RPMI7951 (cell line): ENCODE measurements at places on chromosomes 2 and 18. TPM values are rescaled to one million over a fixed set of nuclear protein-coding genes. Genes with fewer than 3 reads are reported as not detected.

ASB18 gene
- not detected in 2 replicates for total RNA-seq

FHL2 gene
- total RNA-seq: 124 and 149 TPM in 2 replicates

MYO5B gene
- total RNA-seq: under 0.01 and 0.36 TPM in 2 replicates

SH3RF3 gene
- 4.3 and 4.6 TPM in 2 replicates for total RNA-seq

USP37 gene
- total RNA-seq: 12.0 and 12.3 TPM in 2 replicates

MSGN1 gene
- not detected in 2 replicates for total RNA-seq

ONECUT2 gene
- total RNA-seq: 0.10 and 0.12 TPM in 2 replicates

DNA sequence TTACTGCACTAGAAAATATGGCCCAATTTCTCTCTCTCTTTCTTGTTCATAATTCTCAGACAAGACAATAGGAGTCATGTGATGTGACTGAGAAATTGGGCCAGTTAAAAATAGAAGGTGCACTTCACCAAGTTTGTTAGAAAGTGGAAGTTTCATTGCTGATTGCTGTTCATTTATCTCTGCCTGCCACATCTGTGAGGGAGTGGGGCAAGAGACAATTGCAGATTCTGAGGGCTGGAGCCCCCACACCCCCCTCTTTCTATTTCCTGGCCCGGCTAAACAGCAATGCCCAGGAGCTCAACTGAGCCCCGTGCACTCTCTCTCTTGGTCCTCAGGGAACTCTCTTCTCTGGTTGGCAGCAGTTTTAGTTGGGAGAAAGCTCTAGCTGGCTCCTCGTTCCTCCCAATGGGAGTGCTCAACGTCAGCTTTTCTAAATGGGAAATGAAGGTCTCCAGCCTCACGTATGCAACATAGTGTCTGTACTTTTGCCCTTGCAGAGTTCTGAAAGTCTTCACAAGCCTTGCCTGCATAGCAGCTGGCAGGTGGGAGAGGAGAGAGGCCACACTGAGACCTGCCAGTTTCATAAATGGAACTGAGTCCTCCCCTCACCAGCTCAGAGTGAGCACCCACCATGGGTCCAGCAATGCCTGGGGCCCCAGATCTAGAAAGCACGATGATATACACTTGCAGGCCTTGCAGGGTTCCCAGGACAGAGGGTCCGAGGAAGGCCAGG lies 115.7 kb downstream of the MYCN start:
- no peak for DNase-seq

GRCh38 chr18:25250474-25250851 lies 101.5 kb downstream of the ZNF521 start:
- no peak for DNase-seq

DNA sequence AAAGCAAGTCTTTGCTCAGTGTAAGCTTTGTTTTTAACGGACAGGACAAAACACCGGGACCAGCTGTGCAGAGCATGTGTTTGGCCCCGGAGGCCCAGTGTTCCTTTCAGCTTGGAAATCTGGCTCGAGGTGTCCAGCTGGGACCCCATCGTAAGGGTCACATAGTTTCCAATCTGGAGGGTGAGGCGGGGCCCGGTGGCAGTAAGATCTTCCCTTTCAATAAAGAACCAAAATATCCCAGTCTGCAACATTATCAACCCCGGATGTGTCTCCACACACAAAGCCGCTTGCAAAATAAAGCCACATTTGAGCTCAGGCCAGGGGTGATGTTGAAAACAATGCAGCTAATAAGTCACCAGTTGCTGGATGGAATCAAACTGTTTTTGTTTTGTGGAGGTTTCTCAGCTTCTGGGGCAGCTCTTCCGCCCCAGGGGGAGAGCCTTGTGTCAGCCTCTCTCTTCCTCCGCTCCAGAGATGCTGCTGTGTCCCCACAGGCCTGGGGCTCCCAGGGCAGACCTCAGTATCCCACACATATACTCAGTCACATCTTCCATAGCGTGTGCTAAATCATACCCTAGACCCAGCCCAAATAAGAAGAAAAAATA lies 138.6 kb upstream of the GLI2 start:
- DNase-seq: peak; percentile 77

DNA sequence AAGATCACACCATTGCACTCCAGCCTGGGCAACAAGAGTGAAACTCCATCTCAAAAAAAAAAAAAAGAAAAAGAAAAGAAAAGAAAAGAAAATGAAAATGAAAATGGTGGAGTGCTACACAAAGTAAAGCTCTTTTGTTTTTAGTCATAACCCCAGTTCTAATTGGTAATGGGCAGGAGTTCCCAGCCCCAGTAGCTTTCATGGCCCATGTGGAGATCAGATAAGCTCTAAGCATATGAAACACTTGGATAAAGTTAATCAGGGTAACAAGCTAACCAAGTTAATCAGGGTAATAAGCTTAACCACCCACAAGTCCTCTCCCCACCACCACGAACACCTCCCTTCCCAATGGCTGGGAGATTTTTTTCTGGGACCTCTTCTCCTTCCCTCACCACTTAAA lies 240.8 kb downstream of the BCL11A start:
- no peak for DNase-seq

GRCh38 chr2:104874230-104874629 lies 20.3 kb downstream of the POU3F3 start:
- no peak for DNase-seq

- peak; percentile 45 for DNase-seq
Observed at GRCh38 chr2:218000136-218000535, 2.7 kb downstream of the TNS1 start.

DNA sequence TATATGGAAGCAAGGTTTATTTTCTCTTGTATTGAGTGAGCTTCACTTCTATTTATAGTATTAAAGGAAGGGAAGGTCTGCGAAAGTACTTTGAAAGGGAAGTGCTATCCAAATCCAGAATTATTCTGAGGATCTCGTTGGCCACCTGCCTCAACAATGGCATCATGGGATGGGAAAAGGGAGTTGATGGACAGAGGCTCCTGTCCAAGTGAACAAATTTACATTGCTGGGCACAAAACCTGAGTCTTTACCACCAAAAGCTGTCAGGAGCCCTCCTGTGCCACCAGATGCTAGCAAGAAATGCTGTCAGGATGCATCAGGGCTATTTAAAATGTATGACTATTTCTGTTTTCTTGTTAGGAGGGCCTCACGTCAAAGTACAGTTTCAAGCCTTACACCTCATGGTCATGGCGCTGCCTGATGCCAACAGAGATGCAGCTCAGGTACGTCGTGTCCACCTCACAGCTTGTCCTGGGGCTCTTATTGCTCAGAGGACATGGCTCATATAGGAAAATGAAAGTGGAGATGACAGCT lies 157.3 kb downstream of the ARHGAP28 start:
- no peak for DNase-seq

- no peak for DNase-seq
Observed at GRCh38 chr18:2883076-2883735, 36.4 kb downstream of the EMILIN2 start.

- DNase-seq: no peak
Observed at GRCh38 chr18:3055816-3056215, 42.9 kb upstream of the LPIN2 start.

DNA sequence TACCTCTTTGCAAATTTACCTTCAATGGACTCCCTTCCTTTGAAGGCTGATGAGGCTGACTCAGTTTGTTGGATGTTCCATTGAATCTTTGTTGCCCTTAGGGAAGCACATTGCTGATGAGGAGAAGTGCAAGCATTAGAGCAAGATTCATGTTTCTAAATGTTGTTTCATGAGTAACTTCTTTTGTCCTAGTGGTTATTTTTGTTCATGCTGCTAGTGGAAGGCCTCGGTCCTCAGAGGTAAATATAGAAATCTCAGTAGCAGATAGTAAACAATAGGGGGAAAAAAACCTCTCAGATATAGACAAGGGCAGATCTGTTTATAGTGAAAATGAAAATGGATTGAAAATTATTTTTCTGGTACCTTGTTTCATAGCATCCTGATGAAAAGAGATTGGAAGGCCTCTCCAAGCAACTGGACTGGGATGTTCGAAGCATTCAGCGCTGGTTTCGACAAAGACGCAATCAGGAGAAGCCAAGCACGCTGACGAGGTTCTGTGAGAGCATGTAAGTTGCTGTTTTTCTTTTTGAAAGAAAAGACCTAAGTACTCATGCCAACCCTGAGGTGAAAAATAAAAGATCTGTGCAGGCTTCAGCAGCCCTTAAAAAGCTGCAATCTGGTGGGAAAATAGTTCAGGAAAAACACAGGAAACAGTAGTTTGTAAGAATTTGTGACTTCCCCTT lies 104.9 kb downstream of the CERS6 start:
- no peak for DNase-seq

DNA sequence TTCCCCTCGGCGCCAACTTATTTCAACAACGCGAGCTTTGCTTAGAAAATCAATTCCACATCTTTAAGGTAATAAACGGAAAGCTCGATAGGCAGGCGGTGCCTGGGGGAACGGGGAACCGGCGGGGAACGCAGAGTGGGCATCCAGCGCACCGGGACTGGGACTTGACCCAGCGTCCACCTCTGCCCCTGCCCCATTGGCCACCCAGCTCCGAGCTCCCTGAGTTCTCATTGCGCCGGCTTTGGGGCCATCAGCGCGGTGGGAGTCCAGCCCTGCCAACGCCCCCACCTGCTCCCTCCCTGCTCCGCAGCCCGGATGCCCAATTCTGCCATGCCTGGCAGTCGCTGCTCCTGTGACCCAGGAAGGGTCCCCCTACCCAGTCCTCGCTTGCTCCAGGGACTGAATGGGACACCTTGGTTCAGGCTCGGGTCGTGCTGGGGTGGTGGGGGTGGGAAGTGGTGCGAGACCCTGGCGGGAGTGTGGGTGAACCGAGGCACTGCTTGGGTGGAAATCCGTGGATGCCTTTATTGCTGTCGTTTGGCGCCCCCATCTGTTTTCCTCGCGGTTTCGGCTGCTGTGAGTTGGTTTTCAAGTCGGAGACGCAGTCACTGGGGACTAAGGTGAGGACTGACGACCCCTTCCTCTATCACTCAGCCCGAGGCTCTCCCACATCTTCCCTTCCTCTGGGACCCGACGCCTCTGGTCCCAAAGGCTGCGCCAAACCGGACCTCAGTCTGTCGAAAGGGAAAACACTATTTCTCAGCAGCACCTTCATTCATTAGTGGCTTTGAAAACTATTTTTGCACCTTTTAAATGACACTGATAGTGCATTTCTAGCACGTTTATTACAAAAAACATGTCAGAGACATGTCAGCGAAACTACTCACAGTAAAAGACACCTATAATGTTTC lies 2.4 kb upstream of the EVX2 start:
- DNase-seq: peak; percentile 30

DNA sequence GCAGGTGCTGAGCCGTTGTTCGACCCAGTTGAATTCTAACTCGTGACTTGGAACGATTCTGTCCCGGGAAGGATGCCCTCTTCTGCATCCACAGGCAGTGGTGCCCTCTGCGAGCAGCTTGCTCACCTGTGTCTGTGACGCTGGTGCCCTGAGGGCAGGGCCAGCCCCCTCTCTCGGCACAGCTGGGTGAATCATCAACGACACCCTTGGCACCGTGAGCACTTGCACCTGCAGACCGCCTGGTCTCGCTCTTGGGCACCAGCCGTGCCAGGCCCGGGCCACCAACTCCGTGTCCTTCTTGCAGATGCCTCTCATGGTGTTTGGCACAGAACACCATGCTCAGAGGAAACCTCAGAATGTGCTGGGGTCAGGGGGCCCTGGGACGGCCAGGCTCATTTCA lies 75.0 kb downstream of the SLC66A2 start:
- no peak for DNase-seq

GRCh38 chr2:33158482-33159003 lies 211.8 kb downstream of the LTBP1 start:
- peak; percentile 93 for DNase-seq

DNA sequence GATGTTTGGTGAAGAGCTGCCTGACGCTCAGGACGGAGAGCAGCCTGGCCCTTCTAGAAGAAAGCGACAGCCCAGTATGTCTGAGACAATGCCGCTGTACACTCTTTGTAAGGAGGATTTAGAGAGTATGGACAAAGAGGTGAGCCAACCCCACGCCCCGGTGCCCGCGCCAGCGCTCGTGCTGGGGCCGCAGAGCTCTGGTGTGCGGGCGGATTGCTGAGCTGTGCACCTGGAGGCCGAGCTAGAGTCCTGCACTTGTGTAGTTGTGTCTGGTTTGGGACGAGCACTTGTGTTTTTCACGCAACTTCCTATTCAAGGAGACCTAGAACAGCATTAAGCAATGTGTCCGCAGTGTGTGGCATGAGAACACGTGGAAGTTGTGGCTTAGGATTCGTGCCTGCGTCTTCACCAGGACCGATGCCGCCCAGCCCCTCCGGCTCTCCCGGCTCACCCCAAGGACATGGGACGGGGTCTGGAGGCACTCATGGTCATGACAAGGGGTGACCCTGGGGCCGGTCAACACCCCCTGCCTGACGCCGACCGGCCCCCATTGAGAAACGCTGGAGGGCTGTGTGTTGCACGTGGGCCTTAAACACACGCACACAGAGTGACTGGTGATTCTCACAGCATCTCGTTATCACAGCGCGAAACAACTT lies 49.5 kb downstream of the CTDP1 start:
- DNase-seq: no peak

DNA sequence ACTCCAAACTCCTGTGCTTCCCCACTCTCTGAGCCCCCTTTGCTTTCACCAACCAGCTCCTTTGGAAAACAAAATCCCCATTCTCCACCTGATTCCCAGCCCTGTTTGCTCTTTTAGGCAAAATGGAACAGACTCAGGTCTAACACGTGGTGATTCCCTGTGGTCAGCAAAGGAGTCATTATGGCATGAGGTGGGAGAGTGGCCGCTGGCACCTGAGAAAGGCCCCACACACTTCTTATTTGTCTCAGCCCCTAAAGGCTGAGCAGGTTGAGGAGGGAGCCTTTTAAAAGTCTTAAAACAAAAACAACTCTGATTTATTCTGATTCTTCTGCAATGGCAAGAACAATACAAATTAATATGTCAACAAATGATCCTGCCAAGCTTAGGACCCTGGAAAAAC lies 401.2 kb downstream of the TNS1 start:
- DNase-seq: no peak

- DNase-seq: peak; percentile 7
Observed at GRCh38 chr2:108355906-108356734, 21.6 kb upstream of the SULT1C4 start.

GRCh38 chr2:159137511-159138241 lies 148.8 kb downstream of the WDSUB1 start:
- DNase-seq: peak; percentile 81

DNA sequence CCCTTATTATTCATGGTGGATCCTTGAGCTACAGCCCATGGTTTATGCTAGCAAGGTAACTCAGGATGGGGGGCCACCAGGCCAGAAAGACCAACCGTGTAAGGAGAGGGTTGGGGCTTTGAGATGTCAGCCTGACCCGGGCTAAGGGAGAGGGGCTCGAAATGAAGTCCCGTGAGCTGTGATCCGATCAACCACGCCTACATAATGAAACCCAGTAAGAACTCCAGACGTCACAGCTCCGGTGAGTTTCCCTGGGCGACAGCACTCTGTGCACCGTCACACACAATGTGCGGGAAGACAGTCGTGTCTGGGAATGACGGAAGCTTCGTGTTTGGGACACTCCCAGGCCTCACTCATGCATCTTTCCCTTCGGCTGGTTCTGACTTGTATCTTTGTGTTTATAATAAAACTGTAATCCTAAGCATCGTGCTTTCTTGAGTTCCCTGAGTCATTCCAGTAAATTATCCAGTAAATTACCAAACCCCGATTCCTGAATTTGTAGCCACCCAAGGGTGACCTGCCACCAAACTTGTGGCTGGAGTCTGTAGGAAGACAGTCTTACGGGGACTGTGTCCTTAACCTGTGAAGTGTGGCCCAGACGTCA lies 44.2 kb downstream of the CYP27C1 start:
- peak; percentile 63 for DNase-seq
